ENCODE measurements at places on chromosomes 3 and 15.

DNA sequence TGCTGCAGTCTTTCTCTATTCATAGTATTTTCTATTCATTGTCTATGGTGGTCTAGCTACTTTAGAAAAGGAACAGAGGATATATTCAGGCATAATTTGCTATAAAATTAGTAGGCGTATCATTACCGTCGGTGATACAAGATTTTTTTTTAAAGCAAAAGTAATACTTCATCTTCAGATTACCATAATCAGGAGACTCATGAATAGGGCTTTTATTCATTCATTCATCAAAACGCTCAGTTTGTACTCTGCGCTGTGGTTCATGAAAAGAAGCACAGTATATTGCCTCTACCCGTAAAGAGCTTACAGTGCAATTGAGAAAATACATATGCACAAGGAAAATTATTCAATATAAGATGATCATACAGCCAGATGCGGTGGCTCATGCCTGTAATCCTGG, 136.7 kb upstream of the CHRM5 start:
- DNase-seq = no peak

- no peak for DNase-seq
Measured at GRCh38 chr3:153315781-153316180, 153.8 kb downstream of the RAP2B start.

DNA sequence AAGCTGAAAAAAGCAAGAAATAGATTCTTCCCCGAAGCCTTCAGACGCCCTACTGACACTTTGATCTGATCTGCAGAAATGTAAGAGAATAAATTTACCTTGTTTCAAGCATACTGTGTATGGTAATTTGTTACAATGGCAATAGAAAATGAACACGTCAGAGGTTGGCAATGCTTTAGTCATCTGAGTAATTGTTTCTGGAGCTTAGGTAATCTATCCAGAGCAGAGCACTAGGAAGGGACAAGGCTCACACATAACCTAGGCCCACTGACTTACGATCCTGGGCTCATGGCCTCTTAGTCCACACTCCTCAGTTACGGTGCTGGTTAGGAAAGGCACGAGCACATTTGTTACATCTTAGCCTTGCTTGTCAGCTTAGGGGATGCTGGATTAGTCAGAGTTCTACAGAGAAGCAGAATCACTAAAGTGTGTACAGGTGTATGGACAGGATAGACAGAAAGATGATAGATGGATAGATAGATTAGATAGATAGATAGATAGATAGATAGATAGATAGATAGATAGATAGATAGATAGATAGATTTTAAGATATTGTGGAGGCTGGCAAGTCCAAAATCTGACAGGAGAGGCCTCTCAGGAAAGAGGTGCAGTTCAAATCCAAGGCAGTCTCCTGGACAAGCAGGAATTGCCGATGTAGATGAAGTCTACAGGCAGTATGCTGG, 46.8 kb upstream of the TBC1D23 start:
- DNase-seq = peak; percentile 20

- DNase-seq = no peak
Measured at GRCh38 chr3:35565048-35565447, 74.3 kb upstream of the ARPP21 start.

DNA sequence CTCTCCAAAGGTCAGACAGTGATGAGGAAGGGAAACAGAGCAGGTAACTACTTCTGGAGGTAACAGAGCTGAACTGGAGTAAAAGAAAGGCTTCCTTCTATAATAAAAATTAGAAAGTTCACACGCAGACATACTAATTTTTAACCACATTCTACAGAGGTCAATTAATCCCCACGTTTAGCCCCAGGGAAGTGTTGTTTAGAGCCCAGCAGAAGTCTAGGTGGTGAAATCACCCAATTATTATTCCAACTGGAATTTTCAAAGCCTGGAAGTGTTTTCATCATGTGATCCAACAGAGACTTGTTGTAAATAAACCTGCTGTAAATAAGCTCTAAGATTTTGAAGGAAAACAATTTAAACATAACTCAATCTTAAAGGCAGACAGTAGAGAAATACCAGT, 6.8 kb downstream of the ALDH1A2 start:
- DNase-seq = no peak

GRCh38 chr3:104018541-104018940, 1348.2 kb upstream of the ALCAM start:
- DNase-seq = peak; percentile 21

- DNase-seq = no peak
Measured at GRCh38 chr15:41980654-41981323, 8.4 kb upstream of the EHD4 start.

DNA sequence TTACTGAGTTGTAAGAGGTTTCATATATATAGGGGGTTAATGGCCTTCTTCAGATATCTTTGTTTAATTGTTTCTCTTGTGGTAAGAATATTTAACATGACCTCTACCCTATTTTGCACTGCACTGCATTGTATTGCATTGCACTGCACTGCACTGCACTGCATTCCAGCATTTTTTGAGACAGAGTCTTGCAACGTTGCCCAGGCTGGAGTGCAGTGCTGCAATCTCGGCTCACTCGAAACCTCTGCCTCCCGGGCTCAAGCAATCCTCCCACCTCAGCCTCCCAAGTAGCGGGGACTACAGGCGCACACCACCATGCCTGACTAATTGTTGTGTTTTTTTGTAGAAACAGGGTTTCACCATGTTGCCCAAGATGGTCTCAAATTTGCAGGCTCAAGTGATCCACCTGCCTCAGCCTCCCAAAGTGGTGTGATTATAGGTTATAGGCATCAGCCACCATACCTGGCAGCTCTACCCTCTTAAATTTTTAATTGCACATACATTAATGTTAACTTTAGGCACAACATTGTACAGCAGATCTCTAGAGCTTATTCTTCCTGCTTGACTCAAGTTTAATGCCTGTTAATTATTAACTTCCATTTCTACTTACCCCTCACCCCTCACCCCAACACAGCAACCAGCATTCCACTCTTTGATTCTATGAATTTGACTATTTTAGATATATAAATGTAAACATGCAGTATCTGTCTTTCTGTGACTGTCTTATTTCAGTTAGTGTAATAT, 38.4 kb downstream of the NEDD4 start:
- no peak for DNase-seq

GRCh38 chr3:2921903-2922302, 188.3 kb downstream of the IL5RA start:
- DNase-seq = peak; percentile 6

DNA sequence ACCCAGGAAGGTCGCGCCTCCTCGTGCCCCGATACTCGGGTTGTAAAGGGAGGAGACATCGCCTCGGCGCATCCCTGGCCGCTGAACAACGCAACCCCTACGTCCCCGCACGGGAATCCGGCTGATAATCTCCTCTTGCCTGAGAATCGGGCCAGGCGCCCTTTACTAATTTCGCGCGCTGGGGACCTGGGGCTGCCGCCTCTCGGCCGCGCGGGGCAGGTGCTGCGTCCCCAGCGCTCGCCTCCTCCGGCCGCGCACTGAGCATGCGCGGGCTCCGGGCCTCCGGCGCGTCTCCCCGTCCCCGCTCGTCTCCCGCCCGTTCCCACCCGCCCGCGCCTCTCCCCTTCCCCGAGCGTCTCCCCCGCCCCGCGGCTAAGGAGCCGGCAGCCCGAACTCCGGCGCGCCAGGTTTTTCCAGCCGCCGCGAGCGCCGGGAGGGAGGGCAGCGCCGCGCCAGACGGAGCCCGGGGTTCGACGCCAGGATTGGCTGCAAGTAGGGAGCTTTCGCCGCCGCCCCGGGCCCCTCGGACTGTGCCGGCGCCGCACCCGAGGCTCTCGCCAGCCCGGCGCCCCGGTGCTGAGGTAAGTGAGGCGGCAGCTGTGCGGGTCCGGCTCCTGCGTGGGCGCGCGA, at the start of gene CNTN4:
Gene CNTN4 (plus strand): TSS at position 469 of the 630 bp plus-strand sequence.
- peak; percentile 4 for DNase-seq

DNA sequence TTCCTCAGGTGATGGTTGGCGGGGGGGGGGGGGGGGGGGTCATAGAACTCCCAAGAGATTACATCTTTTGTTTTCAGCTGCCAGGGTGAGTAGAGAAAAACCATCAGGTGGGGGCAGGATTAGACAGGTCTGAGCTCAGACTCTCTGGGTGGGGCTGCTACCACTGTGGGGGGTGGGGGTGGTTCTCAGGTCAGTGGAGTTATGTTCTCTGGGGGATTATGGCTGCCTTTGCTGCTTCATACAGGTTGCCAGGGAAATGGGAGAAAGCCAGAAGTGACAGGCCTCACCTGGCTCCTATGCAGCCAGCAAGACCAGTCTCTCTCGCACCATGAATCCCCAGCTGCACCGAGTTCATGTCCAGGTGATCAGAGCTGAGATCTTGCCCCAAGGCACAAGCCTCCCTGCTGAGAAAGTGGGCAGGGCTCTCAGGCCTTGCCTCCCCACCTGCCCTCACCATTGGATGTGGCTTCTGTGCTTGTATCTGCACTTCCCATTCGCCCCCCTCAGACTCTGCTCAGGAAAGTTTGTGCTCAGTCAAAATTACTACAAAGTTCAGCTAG, 828.1 kb downstream of the MCTP2 start:
- no peak for DNase-seq

DNA sequence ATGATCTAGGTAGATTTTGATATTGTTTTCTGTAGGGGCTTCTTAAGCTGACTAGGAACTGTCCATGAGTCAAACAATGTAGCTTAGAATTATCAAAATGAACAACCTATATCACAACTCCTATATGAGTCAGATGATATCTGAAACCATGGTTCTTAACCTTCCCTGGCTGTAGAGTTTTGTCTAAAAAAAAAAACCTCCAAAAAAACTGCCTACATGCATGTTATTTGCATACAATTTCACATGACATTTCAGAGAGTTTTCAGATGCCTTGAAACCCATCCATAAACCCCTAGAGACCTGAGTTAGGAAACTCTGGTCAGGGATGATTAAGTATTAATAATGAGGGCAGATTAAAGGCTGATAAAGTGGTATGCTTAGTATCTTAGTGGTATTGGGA, 157.0 kb downstream of the CHST2 start:
- no peak for DNase-seq

DNA sequence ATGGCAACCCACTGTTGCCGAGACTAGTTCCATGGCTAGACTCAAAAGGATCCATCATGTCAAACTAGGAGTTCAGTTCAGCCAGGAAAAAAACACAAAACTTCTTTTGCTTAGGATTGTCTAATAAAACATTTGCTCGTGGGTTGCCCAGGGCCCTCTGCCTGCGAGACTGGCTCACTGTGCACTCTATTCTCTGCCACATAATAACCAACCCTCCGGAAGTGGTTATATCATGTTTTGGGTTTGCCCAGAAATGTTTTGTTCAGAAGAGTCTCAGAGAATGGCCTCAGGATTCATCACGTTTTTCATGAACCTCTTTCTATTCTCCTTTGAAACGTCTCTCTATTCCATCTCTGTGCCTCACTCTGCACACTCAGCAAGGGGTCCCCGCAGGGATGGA, 216.1 kb downstream of the SV2B start:
- DNase-seq = no peak
